GM06990 (cell line): ENCODE measurements at places on chromosomes 3 and 15.

DNA sequence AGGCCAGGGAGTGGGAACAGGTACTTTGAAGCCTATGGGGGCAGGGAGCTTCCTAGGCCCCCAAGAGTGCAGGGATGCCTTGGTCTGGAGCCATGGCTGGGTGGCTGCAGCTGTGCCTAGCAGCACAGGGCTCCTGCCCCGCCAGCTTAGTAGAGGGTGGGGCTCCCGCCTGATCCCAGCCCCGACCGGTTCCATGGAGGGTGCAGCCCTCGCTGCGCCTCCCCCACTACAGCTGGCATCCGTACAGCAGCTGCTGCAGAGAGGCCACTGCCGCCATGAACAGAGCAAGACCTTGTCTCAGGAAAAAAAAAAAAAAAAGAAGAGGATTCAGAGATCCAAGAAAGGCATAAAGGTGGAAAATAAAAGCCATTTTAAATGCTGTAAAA is 277.2 kb downstream of the UBE2E2 start:
- DNase-seq: no peak

DNA sequence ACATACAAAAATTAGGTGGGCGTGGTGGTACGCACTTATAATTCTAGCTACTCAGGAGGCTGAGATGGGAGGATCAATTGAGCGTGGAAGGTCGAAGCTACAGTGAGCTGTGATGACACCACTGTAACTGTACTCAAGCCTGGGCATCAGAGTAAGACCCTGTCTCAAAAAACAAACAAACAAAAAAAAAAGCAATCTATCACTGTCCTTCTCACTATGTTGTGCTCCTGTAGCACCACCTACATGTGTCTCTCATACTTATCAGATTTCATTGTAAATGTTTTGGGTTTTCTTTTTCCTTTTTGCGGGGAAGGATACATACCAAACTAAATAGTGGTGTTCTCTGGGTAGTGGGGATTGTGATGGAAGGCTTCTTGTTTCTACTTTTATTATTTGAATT is 14.8 kb downstream of the FANCD2 start:
- no peak for DNase-seq

DNA sequence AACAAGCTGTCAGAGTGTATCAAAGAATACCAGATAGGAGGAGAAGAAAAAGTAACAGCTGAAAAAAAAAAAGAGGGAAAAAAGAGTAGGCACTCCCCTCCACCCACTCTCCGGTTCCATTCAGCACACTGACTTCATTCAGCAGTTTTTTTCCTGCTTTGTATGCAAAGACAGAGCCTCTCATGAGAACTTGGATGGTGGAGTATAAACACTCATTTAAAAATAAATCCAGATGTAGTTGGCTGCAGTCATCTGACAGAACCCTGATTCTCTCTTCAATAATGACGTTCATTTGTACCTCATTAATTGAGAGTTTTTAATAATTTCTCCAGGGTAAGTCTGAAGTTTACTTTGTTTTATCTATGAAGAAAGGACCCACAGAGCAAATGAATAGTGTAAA is 81.0 kb downstream of the TMEM108 start:
- DNase-seq: no peak

DNA sequence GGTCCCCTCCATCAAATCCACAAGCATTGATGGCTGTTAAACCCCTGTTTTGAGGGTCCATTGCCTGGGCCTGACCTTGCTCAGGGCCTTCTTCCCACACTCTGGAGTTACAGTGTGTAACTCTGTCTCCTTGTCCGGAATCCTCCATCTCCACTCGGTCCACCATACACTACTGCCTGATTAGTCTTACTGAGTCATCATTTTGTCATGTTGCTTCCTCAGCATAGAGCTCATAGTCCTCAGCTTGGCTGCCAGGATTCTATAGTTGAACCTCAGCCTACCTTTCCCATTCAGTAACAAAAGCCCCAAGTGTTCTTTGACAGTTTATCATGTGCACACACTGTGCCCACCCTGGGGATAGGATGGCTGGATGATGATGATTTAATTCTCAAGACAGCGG is 113.0 kb downstream of the PDE8A start:
- no peak for DNase-seq

DNA sequence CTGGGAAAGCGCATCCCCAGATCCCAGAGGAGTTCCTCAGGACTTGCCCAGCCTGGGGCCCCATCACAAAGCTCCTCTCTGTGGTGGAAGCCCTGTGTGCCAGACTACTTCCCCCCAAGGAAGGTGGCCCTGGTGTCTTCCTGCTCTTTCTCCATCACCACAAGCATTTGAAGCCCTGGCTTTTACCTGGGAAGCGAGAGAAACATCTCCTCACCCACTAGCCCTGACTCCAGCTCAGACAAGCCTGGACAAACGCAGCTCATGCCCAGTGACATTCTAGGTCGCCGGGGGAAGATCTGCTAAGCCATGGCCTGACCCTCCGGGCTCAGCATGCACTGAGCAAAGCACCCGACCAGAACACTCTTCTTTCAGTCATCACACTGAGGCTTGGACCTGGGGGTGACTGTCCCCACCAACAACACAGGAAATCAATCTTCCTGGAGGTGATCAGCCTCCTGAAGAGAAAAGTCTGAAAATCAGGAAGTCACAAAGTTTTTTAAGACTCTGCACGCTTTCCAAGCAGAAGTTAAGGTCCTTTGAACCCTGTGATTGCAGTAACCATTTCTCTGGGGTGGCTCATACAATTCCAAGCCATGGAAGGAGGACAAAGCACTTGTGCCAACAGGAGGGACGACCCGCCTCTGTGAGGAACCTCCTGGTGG is 40.8 kb downstream of the KLHL25 start:
- no peak for DNase-seq

- no peak for DNase-seq
Observed at GRCh38 chr3:42473083-42473932, 29.1 kb upstream of the VIPR1 start.

- DNase-seq: no peak
Observed at GRCh38 chr3:176321099-176321498, 876.2 kb downstream of the TBL1XR1 start.

- no peak for DNase-seq
Observed at GRCh38 chr3:184489268-184489841, 72.2 kb upstream of the EPHB3 start.

DNA sequence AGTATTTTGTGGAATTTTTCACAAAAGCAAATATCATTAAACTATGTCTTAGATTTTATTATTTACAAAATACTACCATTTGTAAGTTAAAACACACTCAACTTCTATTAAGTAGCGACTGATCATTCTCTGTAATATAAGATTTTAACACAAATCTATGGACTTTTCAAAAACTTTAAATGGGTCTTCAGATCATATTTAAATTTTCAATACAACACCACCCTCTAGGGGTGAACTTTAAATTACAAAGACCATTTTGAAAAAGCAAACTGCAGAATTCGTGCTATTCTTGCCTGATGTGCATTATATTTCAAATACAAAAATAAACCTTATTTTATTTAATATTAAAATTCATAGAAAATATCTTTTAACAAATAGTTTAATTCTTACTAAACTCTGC is 8.2 kb upstream of the VGLL4 start:
- peak; percentile 27 for DNase-seq

DNA sequence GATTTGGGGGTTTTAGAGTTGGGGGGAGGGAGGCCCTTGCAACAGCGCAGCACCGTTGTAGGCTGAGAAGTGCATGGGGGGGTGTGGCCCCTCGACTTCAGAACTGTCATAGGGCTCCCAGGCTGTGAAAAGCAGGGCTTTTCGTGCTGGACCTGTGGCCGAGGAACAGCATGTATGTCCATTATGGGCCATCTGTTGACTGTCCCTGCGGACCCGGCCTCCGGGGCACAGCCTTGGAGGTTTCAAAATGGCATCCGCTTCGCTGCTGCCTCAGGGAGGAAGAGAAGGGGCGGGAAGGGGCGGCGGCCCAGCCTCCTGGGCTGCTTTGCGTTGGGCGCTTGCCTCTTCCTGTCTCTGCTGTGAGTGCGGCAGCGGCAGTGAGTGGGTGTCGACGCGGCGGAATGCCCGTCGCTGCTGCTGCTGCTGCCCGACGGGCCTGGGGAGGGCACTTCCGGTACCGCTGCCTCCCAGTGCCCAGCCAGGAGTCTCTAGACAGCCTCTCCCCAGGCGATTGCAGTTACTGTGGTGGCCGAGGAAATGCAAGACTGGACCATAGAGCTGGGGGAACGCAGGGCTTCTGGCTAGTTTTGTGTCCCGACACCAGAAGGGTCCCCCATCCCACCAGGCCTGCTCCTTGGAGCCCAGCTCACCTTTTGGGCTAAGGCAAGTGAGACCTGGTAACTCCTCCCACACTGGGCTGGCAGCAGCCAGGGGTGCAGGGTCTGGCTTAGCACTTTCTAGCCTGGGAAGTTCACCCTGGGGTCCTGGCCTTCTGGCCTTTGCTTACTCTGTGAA is 1.9 kb downstream of the GNAI2 start:
- peak; percentile 89 for DNase-seq

DNA sequence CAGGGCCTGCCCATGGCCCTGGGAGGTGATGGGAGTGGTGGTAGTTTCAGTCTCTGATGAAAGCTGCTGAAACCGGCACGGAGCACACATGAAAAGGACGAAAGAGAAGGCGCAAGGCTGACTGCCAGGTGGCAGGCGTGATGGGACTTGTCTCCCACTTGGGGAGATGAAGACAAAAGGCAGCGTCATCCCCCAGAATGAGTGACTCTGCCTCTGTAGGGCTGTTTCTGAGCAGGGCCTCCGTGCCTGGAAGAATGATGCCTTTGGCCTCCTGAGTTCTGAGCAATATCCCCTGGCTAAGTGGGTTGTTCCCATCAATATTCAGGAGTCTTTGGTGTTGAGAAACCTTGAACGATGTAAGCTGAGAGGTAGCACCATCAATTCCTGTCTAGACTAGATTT is 237.8 kb downstream of the OPA1 start:
- DNase-seq: no peak

GRCh38 chr15:34796847-34797435 is 1.6 kb upstream of the ACTC1 start:
- DNase-seq: no peak

- DNase-seq: no peak
Observed at GRCh38 chr3:71916747-71917369, 131.9 kb upstream of the PROK2 start.

- no peak for DNase-seq
Observed at GRCh38 chr3:50112462-50112861, 23.7 kb downstream of the RBM5 start.

- no peak for DNase-seq
Observed at GRCh38 chr3:194274424-194275085, 76.6 kb downstream of the CPN2 start.

DNA sequence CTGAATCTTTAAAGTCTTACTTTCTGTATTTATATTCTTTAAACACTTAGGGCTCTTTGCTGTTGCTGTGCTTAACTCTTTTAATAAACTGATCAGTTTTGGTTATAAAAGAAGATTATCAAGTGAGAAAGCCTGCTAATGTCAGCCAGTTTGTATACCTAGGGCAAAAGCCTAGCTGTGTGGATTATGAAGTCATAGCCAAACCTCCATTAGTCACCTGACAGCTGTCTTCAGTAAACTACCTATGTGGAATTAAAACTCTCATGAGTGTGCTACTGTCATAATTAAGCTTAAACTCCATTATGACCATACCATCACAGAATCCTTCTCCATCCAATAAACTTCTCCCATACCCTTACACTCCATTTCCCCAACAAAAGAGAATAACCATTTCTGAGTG is 762.7 kb downstream of the NTRK3 start:
- DNase-seq: no peak

GRCh38 chr15:83928392-83928734 is 274.4 kb downstream of the ADAMTSL3 start:
- peak; percentile 60 for DNase-seq

- DNase-seq: no peak
Observed at GRCh38 chr3:108378153-108378951, 82.0 kb downstream of the HHLA2 start.

DNA sequence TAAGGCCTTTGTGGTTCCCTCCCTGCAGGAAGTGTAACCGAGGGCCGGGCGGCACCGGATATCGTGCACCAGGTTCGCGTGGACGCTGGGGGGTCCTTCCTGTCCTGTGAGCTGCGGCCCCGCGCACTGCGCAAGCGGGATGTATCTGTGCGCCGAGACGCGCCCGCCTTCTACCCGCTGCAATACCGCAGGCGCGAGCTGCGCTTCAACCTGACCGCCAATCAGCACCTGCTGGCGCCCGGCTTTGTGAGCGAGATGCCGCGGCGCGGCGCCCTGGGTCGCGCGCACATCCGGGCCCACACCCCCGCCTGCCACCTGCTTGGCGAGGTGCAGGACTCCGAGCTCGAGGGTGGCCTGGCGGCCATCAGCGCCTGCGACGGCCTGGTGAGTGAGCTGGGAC is 35.9 kb downstream of the SAXO2 start:
- DNase-seq: no peak

- DNase-seq: no peak
Observed at GRCh38 chr3:77536038-77536775, 496.3 kb downstream of the ROBO2 start.

DNA sequence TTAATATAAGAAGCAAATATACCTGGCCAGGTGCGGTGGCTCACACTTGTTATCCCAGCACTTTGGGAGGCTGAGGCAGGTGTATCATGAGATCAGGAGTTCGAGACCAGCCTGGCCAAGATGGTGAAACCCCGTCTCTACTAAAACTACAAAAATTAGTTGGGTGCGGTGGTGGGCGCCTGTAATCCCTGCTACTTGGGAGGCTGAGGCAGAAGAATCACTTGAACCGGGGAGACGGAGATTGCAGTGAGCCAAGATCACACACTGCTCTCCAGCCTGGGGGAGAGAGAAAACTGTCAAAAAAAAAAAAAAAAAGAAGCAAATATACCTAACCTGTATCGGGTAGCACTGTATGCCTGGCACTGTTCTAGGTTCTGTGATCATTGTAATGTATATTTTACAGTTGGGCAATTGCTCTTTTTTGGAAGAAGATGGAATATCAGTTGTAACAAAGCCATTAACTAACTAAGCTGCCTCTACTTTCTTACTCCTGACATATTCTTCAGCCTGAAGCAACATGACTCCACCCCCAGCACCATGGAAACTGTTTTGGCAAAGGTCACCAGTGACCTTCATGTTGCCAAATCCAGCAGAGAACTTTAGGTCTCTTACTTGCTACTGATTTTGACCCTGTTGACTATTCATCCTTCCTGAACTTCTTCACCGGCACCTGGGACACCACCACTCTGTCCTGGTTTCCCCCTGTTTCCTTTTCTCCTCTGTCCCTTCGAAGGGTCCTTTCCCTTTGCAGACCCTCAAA is 203.8 kb downstream of the RPLP1 start:
- no peak for DNase-seq

DNA sequence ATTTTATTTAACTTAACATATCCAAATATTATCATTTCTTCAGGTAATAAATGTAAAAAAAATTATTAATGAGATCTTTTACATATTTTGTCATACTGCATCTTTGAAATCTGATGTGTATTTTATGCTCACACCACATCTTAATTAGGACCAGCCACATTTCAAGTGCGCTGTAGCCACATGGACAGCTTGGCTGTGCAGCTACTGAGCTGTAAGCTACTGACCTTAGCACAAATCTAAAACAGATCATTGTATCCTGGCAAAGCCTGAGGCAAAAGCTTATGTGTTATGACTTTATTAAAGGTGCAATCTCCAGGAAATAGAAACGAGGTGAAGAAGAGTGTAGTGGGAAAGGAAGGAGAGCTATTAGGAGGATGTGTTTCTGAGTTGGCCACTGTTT is 126.7 kb upstream of the UBE2E2 start:
- no peak for DNase-seq
